ENCODE measurements at places on chromosomes 12 and 14.
A peak's percentile ranks its signal among the peaks of the same experiment; 100 is the strongest.

DNA sequence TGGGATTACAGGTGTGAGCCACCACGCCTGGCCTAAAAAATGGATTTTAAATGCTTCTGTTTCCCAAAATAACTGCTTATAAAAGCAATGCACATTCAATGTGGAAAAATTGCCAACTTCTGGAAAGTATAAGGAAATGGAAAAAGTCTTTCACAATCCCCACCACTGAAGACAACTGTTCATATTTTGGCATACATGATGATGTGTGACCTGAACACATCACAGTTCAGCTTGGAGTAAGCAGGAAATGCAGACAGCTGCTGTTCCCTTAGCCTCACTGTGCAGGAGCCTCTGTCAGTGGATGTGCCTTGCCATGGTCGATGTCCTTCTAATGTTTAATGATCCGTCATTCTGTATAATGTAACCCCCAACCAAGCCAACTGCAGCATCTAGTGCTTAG, 5.2 kb downstream of the MTERF2 start:
- DNase-seq: no peak

- DNase-seq: no peak
Observed at GRCh38 chr12:72365151-72365550, 93.0 kb downstream of the TRHDE start.

DNA sequence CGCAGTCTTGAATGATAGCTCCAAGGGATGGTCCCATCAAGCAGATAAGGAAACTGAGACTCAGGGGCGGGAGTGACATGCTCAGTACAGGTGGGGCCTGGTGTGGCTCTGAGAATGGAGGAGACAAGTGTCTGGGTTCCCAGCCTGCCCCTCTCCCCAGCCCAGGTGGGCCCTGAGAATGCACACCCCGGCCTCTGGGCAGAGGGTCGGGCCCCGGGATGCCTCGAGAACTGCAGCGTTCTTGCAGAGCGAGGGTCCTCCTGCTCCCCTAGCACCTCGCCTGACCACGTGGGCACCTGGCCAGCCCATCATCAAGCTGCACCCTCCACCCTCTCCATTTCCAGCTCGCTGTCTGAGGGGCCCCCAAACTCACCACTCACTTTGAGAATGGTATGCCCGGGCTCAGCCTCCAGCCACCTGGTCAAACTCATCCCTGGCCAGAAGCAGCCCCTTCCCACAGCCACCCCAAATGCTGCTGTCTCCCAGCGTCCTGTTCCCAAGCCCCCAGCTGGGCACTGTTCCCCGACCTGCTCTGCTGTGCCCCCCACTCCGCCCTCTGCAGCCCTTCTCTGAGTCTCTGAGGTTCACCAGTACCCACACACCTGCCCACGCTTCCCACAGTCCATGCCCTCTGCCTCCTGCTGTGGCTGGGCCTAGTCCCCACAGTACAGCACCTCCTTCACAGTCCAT, 44.3 kb downstream of the CYP46A1 start:
- no peak for DNase-seq

GRCh38 chr12:4591180-4591687, 29.2 kb downstream of the DYRK4 start:
- no peak for DNase-seq

DNA sequence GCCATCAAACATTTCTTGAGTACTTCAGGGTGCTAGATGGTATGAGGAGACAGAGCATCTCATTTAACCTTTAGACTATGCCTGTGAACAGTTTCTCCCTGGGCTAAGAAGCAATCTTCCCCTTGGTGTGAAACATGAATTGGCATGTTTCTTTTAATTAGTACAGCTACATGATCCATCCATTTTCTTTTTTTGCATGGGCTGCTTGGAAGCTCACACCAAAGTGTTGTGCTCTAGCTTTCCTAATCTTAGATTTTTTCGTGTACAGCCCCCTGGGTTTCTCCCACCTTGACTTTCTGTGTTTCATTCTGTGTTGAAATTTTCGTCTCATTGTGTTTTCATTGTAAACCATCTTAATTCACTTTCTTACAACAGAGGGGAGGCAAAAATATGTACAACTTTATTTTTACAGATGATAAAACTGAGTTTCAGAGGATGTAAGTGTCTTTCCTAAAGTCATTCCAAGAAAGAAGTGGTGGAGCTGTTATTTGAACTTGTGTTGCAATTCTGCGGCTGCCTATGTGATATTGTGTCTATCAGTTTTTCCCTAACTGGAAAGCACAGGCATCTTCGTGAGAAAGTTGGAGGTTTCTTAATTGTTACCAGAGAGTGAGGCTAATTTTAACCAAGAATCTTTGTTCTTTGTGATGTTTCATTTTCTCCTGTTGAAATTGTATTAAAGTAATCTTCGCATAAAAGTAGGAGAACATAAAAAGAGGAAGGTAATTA, 64.5 kb downstream of the DAAM1 start:
- no peak for DNase-seq

- DNase-seq: peak; percentile 77
Observed at GRCh38 chr12:27619308-27619707, 76.9 kb upstream of the REP15 start.

DNA sequence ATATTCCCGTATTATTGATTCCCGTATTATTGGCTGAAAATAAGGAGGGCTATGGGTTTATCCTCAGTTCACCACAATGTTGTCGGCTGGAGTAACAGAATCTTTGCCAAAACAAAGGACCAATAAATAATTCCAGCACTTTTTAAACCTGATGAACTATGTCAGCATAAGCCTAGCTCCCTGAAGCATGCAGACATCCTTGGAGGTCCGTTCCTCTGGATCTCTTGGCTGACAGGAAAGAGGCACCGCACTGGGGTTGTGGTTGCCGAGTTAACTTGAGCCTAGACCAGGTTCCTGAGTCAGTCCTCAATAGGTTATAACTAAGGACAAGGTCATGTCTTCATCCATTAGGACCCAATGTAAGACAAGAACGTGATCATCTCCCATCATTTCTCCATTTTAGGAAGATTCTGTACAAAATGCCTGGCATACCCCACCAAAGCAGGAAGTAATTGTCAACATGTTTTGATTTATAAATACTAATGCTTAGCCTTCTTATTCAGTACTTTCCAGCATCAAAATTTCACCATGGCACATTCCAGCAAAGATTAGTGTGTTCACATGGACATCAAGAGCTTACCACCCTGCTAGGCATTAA, 36.6 kb downstream of the NID2 start:
- DNase-seq: no peak

DNA sequence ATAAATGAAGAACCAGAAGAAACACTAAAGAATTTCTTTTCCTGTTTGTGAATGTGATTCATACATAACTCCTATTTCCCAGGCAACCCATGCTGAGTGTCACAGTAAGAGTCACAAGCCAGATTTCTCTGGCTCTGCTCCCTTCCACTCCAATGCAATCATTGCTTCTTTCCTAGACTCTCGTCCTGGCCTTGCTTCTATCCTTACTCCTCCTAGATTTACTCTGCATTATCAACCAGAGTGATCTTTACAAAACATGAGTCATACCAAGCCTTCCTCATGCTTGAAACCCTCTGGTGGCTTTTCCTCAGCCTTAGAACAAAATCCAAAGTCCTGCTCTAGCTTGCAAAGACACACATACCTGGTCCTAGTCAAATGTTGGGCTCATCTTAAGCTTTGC, 13.3 kb downstream of the IL22 start:
- peak; percentile 16 for DNase-seq

DNA sequence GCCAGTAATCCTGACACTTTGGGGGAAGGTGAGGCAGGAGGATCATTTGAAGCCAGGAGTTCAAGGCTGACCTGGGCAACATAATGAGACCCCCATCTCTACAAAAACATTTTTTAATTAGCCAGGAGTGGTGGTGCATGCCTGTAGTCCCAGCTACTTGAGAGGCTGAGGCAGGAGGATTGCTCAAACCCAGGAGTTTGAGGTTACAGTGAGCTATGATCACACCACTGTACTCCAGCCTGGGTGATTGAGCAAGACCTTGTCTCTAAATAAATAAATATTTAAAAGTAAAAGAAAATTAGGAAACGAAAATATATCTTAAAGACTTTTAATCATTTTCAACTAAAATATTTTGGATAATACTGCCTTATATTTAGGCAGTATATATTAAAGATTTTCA, 25.9 kb downstream of the CKB start:
- DNase-seq: no peak

GRCh38 chr12:50988051-50988450, 35.7 kb downstream of the HIGD1C start:
- DNase-seq: no peak

GRCh38 chr12:109737631-109738030, 24.0 kb downstream of the FAM222A start:
- DNase-seq: no peak

DNA sequence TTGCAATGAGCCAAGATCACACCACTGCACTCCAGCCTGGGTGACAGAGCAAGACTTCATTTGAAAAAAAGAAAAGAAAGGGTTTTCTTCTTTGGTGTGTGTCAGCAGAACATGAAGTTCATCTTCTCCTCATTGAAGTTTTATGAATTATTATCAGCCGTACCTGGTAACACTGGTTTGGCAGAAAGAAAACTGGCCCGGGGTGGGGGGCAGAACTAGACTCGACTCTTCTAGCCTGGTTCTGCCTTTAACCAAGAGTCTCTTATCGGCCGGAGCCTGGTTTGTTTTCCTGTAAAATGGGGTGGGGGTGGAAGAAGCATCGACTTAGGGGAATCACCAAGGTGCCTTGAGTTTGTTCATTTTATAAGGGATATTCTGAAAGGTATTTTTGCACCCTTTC, 64.1 kb downstream of the TECPR2 start:
- no peak for DNase-seq

DNA sequence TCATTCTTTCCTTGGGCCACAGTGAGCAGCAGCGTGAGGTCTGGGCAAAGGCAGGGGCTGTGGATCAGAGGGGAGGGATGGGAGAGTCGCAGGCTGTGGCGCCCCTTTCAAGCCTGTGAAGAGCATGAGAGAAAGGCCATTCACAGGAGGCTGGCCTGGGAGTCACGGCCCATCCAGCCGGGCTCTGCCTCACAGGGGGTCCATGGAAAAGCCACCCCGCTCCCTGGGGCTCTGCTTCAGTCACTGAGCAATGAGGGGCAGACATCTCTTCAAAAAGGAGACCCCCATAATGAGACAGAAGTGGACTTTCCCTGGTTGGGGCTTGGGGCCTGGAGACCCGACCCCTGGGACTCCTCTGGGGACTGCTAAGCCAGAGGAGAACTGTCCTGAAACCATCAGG, 117.0 kb upstream of the GSC start:
- DNase-seq: no peak

DNA sequence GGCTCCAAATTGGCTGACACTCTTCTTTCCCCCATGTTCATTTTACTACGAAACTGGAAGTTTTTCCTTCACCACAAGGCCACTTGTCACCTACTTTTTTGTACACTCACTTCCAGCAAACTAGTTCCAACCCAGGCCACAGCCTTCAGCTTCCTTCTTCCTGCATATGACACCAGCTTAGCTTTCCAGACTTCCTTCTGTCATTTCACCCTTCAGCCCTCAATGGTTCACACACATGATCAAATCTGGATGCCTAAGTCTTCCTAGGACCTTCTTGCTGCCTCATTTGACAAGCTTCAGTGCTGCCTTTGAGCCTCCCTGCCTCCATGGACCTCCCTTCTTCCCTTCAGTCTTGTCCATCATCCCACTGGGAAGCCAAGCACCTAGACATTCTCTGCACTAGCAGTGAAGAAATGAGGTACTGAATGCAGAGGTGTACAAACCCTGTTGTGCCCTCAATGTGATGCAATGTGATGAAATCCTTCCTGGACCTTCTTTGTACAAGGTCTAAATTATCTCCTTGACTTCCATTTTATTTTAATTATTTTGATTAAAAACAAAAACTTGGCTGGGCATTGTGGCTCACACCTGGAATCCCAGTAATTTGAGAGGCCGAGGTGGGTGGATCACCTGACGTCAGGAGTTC, 4.3 kb upstream of the REC8 start:
- no peak for DNase-seq

- DNase-seq: no peak
Observed at GRCh38 chr14:29035134-29035533, 268.5 kb downstream of the FOXG1 start.

DNA sequence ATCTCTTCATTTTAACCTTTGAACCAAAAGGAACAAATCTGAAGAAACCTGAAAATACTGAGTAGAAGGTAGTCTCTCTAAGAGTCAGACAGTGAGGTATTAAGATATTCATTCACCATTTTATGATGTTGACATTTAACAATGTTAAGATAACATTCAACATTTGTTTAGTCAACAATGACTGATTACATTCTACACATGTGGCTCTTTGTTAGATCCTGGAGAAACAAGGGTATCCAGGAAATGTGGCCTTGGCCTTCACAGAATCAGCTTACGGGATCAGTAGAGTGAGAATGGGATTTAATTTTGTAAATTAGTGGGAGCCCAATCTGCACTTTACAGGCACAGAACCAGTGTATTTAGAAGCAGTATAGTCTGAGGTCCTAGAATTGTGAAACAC, 355.5 kb downstream of the KCNH5 start:
- DNase-seq: no peak

- DNase-seq: peak; percentile 64
Observed at GRCh38 chr14:89425931-89426330, 8.9 kb upstream of the FOXN3 start.

DNA sequence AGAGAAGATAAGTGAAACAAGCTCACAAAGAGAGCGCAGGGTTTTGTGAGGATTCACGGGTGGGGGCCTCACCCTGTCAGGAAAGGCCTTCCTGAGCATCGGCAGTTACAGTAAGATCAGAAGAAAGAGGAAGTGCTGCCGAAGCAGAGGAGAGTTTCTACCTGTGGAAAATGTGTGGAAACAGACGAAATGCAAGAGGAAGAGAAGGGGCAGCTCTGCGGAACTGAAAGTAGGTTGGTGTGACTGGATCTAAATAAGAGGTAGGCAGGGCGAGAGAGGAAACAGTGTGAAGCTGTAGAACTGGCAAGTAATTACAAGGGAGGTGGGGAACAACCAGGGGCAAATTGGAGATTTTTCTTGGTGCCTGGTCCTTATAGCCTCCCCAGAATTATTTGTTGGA, 2.6 kb downstream of the GPR68 start:
- DNase-seq: no peak

GRCh38 chr12:52186118-52186840, 5.5 kb downstream of the KRT80 start:
- peak; percentile 77 for DNase-seq

DNA sequence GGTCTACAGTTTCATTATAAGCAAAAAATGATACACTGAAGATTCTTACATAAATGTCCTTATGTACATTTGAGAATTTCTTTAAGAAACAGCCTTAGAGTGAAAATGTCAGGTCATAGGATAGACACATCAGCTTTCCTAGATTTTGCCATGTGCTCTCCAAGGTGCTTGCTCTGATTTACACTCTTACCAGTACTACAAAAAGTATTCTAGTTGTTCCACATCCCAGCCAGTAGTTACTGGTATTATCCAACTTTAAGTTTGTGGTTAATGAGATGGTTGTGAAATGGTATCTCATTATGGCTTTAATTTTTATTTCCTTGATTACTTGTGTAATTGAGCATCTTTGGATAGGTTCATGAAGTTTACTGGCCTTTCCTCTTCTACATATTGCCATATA, 5.0 kb upstream of the LRRK2 start:
- no peak for DNase-seq

GRCh38 chr14:92400579-92401444, 77.8 kb downstream of the SLC24A4 start:
- no peak for DNase-seq

All from RWPE1 (cell line).